T-helper 22 cell (primary cell): ENCODE measurements at places on chromosomes 7 and 10.

- DNase-seq, result no peak
Measured at GRCh38 chr7:63114371-63114985, 884.2 kb upstream of the ZNF722 start.

DNA sequence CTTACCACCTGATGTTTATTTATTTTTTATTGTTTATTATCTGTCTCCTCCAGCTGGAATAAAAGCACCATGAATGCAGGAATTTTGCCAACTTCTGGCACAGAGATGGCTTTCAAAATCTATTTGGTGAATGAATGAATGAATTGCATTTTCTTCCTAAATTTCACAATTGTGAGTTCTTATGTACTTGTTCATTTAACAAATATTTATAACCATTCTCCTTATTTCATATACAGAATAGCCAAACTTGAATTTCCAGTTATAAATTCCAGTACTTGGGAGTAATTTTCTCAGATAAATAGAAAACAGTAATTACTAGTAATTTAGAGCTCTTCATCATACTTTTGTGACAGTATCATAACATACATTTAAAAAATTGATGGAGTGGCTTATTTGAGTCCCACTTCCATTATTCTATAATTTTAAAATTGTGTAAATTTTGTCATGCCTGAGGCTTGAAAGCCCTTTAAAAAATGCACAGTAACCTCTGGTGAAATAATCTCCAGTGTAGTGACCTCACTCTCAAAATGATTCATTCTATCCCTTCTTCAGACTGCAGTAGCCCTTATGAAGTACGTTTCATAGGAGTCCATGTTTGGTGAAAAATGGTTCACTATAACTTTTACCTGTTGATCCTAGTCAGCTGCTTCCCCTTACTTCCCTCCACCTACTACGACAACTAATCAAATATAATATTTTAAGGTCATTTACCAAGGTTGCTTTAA lies 40.0 kb upstream of the SRI start:
- no peak for DNase-seq

DNA sequence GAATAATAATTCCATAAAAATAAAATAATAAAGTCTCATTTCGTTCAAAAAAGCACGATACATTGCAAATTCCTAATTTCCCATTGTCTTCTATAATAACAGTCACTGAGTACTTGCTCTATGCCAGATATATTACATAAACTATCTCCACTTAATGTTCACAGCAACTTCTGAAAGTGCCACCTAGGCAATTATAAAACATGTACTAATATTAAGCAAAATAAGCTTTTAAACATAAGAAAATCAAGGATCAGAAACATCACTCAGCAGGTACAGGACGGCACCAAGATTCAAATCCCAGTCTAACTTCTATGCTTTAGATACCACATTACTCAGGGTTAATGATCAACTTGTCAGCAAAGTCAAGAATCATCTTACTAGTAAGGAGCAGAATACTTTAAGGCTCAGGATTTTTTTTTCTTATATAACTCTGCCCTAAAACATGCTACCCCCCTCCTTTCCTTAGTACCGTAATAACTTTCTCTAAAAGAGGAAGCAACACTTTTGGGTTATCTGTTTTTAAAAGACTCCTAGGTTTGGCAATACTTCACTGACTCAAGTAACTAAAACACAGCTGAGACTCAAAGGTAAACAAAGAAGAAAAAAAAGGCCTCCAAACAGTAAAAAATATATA lies 51.3 kb downstream of the USP6NL start:
- DNase-seq, result no peak

DNA sequence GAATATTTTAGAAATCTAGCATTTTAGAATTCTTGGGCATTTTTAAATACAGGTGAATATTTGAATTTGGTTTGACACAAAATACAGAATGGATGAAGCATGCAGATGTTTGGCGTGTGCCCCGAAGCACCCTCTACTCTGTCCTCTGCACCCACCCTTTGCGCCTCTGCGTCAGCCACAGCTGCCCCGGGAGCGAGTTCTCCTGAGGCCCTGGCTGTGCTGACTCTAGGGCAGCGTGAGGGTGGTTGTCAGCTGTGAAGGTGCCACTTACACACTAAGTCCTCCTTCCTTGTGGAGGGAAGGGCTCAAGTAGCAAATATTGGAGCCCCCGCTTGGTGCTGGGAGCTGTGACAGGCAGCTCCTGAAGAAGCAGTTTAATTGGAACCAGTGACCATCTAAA lies 48.4 kb downstream of the DAGLB start:
- DNase-seq, result no peak

- DNase-seq, result no peak
Measured at GRCh38 chr7:46990761-46991160, 591.1 kb downstream of the TNS3 start.

DNA sequence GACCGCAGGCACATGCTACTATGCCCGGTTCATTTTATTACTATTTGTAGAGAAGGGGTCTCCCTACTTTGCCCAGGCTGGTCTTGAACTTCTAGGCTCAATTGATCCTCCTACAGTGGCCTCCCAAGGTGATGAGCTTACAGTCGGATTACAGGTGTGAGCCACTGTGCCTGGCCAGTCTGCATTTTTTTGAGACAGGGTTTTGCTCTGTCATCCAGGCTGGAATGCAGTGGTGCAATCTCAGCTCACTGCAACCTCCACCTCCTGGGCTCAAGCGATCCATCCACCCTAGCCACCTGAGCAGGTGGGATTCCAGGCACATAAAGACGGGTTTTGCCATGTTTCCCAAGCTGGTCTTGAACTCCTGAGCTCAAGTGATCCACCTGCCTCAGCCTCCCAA lies 2.3 kb upstream of the H2BK1 start:
- no peak for DNase-seq

GRCh38 chr7:154899862-154900261 lies 103.1 kb downstream of the PAXIP1 start:
- DNase-seq, result no peak

DNA sequence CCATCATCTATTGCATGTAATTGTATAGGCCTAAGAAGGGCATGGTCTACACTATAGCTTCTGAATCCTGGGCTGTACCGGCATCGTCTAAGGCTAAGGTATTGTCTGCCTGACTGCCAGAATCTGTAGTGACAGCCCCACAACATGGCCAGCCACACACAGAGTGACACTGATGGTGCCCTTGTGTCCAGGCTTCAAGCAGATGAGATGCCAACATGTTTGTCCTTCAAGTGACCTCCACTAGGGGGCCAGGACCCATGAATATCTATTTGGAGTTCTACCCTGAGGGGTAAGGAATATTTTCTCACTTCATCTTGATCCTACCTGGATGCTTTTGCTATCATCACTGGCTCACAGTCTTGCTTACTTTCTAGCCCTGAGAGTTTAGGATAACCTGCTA lies 1.5 kb downstream of the CYP3A7 start:
- DNase-seq, result no peak

DNA sequence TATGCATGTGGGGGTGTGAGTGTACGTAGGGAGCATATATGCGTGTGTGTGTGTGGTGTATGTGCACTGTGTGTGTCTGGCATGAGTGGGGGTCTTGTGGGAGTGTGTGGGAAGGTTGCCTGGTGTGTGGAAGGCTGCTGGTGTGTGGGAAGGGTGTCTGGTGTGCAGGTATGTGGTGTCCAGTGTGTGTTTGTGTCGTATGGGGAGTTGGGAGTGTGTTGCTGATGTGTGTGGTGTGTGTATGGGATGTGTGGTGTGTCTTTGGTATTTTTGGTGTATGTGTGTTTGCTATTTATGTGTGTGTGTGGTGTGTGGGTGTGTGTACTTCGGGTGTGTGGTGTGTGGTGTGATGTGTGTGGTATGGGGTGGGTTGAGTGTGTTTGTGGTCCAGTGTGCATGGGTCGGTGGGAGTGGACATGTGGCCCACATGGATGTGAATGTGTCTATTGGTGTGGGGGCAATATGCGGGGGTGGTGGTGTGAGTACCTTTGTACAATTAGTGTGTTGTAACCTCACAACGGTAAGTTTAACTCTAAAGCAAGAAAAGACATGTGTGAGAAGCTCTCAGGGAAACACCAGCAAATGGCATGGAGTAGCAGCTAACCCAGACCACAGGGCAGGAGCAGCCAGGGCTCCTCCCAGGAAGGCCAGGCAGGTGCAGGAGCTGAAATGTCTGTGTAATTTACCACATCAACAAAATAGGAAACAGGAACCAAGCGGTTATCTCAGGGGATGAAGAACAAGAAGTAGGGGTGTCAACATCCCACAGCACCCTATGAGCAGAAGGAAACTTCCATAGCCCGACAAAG lies 11.9 kb downstream of the ANTXRL start:
- DNase-seq, result no peak

- DNase-seq, result no peak
Measured at GRCh38 chr10:18542832-18543231, 108.6 kb downstream of the NSUN6 start.

DNA sequence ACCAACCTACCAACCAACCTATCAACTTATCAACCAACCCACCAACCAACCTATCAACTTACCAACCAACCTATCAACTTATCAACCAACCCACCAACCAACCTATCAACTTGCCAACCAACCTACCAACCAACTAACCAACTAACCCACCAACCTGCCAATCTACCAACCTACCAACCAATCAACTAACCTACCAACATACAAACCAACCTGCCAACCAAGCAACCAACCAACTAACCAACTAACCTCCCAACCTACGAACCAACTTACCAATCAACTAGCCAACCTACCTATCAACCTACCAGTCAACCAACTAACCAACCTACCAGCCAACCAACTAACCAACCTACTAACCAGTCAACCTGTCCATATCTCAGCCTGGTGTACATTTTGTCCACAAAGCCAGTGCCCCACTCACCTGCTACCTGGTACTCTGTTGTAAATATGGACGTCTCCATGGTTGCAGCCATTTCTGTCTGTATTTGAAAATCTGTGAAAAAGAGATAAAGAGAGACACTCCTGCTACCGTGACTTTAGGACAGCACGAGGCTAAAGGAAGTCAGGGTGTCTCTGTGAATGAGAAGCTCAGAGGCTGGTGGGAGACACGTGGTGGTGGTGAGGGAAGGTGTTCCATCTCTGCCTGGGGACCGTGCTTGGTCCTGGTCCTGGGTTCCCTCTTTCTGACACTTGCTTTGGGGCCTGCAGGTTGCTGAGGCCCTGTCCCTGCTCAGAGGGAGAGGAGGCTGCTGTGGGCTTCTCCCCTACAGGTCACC lies 41.9 kb upstream of the IL15RA start:
- DNase-seq, result no peak

DNA sequence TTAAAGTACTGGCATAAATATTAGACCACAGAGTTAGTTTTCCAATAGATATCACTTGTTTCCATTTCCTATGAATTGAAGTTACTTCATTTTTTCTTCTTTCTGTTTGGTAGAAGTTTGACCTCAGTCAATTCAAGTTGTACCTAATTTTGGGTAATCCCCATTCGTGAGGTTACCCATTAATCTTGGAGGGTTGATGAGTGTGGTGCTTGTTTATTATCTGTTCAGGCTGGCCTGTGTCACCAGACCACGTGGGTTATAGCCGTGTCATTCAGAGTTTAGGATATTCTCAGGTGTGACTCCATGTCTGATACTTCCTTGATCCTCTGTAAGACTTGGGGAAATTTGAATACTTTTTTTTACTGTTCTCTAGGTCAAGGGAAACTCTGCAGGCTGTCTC lies 133.9 kb upstream of the TPK1 start:
- no peak for DNase-seq

- no peak for DNase-seq
Measured at GRCh38 chr10:70749756-70750155, 35.4 kb downstream of the TBATA start.

DNA sequence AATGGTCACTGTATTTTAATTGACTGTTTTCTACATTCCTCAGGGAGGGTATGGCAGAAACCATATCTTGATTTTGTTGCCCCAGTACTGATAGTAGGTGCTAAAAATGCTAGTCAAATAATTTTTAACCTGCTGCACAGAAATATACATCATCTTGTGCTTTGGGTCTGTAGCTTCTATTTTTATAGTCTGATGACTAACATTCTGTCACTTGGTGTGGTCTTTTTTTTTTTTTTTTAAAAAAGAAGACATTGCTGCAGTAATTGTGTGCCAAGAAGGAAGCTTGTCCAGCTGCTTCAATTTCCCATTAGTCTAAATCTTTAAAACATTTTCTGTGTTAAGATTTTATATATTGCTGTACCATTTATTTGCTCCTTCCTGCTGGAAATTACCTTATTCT lies 83.6 kb downstream of the ICA1 start:
- DNase-seq, result no peak

GRCh38 chr7:42262964-42263363 lies 26.0 kb upstream of the GLI3 start:
- DNase-seq, result no peak

GRCh38 chr7:69414555-69414954 lies 183.7 kb upstream of the AUTS2 start:
- DNase-seq, result no peak

DNA sequence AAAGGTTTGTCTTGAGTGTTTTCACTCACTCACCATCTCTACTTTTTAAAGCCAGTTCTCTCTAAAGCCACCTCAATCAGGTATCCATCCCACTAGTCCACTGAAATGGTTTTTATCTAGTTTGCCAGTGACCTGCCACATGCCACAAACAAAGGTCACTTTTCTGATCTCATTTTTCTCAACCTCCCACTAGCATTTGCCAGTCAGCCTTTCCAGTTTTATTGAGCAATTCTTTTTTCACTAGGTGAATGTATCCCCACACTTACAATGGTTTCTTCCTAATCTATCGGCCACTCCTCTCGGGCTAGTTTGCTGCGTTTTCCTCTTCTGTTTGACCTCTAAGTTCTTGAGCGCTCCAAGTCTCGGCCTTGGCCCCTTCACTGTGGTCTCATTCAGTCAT lies 44.9 kb upstream of the ARL4A start:
- no peak for DNase-seq

DNA sequence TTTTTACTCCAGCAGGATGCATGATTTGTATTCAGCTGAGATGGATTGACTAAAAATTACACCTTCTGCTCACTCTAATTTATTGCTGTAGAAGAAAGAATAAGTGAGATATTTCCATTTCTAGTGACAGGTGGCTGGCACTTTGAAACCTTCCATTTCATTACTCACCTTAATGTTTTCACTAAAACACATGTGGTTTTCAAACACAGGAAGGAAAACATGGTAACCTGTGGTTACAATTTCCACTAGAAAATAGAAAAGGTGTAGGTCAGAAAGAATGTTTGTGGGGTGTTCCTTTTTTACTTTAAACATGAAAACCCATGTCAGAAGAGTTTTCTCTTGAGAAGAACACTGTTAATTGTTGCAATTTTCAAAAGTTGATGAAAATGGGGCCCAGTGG lies 12.0 kb upstream of the PRKCQ start:
- DNase-seq, result no peak

DNA sequence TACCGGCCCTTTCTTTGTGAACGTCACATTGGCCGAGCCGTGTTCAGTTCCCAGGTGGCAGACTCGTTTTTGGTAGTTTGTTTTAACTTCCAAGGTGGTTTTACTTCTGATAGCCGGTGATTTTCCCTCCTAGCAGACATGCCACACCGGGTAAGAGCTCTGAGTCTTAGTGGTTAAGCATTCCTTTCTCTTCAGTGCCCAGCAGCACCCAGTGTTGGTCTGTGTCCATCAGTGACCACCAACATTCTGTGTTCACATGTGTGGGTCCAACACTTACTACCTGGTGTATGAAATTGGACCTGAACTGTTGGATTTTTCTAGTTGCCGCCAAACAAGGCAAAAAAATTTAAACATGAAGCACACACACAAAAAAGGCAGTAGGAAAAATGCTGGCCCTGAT lies 9.9 kb upstream of the CSGALNACT2 start:
- DNase-seq, result no peak
